ENCODE measurements at places on chromosomes 7 and 10. TPM values are rescaled to one million over a fixed set of nuclear protein-coding genes. Genes with fewer than 3 reads are reported as not detected.
A peak's percentile ranks its signal among the peaks of the same experiment; 100 is the strongest.

GRCh38 chr7:593324-594115 lies 73.9 kb upstream of the PDGFA start:
- DNase-seq, result no peak

GRCh38 chr7:70940597-70940996 lies 191.3 kb upstream of the GALNT17 start:
- DNase-seq, result no peak

- DNase-seq, result no peak
These were observed 112.1 kb upstream of the ITGB1 start for GRCh38 chr10:33070101-33070500.

NRCAM gene
- total RNA-seq, result 158 TPM

OIT3 gene
- not detected for total RNA-seq

DNA sequence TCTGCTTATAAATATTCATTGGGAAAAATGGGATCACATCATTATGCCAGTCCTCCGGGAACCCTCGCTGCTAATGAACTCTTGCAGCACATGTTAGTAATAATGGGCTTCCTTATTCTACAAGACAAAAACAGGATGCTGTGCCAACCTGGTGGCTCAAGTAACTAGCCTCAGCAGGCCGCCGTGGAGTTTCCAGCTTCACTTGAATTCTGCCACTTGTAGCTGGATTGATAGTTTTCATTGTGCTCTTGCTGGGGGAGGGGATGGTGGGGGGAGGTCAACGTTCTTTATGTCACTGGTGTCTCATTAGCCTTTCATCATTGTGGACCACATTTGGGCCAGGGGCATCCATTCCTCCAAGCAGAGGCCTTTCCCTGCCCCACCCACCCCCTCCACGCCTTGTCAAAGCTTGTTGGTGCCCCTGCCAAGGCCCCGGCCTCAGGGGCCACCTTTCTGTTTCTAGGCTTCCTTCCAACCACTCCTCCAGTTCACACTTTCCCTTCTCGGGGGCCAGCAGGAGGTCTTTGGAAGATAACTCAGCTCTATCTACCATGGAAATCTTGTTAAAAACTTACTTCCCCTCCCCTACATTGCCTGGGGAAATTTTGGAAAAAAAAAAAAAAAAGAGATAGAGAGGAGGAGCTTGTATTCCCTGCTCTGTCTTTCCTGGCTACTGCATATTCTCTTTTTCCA lies 153.9 kb downstream of the BMPER start:
- DNase-seq, result no peak

GRCh38 chr7:29844559-29844958 lies 38.3 kb downstream of the WIPF3 start:
- no peak for DNase-seq

DNA sequence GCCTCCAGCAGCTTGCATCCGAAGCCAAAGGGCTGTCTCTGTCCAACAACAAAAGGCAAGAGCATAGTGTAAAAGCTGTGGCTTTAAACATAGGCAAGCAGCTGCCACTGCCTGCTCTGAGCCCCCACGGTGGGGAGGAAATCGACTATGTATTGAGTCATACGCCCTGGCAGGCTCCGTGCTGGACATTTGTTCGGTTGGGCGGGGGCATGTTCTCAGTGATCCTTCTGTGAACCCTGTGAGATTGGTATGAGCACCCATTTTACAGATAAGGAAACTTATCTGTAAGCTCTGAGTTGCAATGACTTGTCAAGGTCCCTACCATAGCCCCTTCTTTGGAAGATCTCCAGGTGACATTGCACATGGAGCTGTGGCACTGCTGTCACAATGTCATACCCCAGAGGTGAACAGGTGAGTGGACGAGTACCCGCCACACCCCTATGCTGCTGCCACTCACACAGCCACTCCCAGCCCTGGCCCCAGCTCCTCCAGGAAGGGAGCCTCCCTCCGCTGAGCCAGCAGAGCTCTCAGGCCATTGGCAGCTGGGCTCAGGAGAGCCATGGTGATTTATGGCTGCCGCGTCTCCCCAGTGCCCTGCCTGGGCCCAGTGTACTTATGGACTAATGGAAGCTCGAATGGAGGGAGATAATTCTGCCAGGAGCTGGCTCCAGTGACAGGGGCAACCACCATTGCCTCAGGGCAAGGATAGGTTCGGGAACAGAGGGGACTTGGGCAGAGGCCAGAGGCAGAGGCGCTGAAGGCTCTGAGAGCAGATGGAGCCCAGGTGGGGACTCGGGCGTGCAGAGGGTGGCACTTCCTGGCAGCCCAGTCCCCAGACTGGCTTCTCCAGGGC lies 43.7 kb downstream of the UNC5B start:
- DNase-seq, result no peak

AKR1C1 gene
- 1,182 TPM for total RNA-seq

RASA4B gene
- total RNA-seq, result 2.7 TPM

DNA sequence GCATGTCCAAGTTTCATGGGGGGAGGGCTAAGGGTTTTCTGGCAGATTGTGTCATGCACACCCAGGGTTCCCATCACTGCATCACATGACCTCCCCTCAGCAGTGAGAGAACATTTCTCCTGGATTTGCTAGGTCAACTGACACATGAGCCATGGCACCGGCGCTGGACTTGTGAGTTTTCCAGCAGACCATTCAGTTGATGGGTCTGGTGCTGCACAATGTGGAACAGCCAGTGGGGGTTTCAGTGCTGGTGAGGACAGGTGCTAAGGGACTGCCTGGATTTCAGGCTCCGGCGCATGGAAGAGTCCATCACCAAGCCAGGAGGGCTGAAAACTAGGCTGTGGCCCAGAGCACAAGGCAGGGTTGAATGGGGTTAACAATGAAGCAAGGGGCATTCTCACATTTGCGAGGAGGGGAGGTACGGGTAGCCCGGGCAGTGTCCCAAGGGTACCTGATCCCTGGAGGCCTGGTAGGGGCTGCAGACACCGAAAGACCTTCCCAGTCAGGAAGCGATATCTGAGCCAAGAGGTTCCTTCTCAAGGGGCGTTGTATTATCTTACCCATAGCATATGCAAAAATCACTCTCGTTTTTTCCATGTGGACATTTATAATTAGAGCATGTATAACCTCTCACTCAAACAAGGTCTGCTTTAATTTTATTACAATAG lies 203.0 kb downstream of the TNS3 start:
- DNase-seq, result no peak

DNA sequence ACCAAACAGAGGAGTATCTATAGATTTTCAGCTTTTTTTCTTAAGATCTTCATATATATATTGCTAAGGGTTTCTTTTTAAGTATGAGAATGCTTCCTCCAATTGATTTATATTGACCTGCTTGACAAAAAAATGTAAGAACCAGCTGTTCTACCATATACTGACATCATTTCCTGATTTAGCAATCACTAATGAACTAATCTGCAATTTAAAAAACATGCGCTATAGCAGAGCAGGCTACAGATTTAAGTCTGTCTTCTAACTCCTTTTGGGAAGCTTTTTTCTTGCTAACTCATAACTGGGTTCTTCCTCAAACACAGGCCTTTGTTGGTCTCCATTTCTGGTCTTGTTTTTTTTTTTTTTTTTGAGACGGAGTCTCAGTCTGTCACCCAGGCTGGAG lies 33.2 kb downstream of the ABCC2 start:
- no peak for DNase-seq

- no peak for DNase-seq
These were observed 102.8 kb upstream of the ZNF438 start for GRCh38 chr10:31134311-31134952.

DNA sequence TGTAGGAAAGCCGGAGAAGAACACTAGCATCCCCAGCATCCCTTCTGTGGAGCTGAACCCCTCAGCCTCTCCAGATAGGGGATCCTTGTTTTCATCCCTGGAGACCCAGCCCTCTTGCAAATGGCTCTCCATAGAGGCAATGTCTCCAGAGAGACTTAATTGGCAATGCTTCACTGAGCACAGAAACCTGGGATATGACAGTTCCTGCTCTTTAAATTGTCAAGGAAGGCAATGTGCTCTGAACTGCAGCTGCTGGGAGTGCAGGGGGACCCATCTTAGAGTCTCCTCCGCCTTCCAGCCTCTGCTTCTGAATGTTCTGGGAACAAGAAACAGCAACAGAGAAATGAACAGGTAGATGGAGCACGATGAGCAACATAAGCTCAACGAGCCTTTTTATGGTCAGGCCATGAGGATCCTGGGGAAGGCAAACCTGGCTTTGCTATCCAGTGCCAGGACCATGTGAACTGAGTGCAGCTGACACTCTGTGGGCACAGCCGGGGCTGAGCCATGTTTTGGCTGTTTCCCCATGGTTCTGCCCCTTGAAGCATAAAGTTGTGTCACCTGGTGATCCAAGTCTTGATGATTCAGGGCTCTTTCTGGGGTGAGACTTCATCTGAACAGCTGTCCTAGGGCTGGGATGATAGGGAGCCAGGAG lies 481.0 kb downstream of the PLXNA4 start:
- DNase-seq, result no peak

RELN gene
- total RNA-seq, result 0.57 TPM

CTAGE8 gene
- not detected for total RNA-seq

- no peak for DNase-seq
These were observed 548 bp downstream of the AGAP3 start for GRCh38 chr7:151086802-151087244.

RNLS gene
- total RNA-seq, result not detected

DNA sequence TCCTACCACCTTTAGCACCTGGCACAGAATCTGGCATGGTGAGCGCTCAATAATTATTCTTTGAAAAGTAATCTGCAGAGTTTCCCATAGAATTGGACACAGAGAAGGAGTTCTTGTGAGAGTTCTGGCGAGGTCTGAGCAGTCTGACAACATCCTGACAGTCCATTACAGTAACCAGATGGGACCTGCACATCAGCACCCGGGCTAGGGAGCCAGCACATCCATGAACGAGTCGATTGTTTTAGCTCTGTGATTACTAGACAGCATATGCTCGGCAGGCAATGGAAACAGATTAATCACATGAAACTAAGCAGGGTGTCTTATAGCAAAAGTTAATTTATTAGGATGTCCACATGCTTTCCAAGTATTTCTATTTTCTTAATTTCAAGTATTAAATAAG lies 96.7 kb downstream of the SEMA3D start:
- no peak for DNase-seq

DNA sequence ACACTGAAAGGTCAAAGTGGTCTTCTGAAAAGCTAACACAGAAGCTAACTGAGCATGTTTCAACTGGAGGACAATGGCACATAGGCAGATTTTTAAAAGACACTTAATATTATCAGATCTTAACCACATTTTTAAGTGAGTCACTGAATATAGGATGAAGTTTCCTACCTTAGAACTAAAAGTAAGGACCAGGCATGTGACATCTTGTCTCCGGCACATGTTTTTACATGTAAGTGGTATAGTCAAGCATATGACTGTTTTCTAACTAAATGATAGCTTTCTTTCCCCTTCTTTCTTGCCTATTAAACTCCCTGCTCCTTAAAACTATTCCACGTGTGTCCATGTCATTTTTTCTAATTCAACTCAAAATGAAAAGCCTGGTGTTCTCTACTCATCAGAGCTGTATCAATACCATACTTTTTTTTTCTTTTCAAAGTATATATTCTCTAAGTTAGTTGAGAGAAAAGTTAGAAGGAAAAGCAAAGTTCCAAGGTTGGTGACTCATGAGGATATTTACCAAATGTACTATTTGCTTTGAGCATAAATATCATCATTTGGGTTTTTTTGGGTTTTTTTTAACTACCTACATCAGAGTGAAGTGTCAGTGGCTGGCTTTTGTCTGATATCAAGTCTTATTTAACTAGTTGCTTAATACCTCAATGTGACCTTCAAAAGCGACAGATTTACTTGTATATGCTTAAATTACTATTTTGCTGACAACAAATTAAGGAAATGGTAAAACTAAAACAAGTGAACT lies 127.5 kb downstream of the CRPPA start:
- no peak for DNase-seq

- peak; percentile 16 for DNase-seq
These were observed 85.8 kb upstream of the EGFR start for GRCh38 chr7:54932818-54933543.

DNA sequence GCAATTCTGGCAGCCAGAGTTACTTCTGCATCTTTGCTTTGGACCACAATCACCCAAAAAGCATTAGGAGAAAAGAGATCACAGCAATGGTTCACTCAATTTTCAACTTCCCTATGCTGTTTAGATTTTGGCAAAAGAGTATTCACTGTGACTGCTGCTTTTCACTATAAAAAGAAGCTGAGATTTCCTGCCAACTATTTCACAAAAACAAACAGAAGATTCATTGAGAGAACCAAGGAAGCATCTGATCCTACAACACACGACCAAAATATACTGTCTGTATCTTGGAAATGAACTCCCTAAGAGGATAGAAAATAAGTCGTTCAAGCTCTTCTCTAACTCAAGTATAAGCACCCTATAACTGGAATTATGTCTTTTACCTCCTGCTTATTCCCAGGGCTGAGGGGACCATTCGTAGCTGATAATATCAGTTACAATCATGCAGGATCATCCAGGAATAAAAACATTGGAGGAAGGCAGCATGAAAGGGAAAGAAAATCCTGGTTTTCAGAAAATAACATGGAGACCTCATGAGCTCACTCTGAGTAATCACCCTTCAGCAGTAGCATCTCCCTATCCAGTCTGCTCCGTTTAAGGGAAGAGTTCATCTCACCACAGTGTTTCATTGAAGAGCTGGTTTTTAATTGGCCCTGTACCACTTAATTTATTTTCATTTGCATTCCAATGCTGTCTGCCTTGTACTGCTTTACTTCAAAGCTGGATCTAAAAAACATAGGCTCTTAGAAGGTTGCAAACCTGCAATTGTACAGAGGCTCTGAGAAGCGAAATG lies 256.2 kb downstream of the PAXIP1 start:
- no peak for DNase-seq

AGBL3 gene
- total RNA-seq, result 2.6 TPM

GIMAP8 gene
- not detected for total RNA-seq

DNA sequence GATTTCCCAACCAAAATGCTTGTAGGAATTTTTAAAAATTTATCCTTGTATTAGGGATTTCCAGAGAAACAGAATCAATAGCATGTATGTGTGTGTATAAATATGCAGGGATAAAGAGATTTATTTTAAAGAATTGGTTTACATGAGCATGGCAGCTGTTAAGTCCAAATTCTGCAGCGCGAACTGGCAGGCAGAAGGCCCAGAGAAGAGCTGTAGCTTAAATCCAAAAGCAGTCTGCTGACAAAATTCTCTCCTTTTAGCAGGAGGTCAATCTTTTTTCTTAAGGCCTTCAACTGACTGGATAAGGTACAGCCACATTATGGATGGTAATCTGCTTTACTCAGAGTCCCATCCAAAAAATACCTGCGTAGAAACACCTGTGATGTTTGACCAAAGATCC lies 42.0 kb downstream of the PRR15 start:
- no peak for DNase-seq
